ENCODE measurements at places on chromosomes 16 and 17.

- no peak for DNase-seq
Observed at GRCh38 chr16:7534749-7535148, 202.1 kb downstream of the RBFOX1 start.

DNA sequence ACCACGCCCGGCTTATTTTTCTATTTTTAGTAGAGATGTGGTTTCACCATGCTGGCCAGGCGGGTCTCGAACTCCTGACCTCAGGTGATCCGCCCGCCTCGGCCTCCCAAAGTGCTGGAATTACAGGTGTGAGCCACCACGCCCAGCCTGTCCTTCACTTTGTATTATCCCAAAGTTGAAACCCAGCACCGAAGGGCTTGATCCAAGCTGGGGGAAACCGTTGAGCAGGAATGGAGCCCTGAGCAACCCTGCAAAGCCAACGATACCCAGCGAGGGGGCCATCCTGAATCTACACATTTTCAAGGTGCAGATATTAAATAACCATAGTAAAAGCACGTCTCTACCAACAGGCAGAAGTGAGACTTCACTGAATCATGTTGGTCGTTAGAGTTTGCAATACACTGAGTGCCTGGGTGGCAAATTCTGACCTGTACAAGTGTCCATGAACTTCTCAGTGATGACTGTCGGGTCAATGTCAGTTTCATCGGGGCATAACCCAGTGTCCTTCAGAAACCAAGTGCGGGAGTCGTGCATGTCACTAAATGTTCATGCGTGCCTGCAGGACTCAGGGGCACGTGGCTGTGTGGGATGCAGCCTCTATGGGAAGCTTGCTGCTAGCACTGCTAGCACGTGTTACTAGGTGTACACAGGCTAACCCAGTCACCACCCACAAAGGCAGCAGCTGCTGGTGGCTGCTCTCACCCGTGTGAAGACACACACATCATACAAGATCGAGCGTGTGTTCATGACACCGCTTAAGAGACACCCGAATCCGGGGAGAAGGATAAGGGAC is 10.5 kb upstream of the RBFOX3 start:
- no peak for DNase-seq

DNA sequence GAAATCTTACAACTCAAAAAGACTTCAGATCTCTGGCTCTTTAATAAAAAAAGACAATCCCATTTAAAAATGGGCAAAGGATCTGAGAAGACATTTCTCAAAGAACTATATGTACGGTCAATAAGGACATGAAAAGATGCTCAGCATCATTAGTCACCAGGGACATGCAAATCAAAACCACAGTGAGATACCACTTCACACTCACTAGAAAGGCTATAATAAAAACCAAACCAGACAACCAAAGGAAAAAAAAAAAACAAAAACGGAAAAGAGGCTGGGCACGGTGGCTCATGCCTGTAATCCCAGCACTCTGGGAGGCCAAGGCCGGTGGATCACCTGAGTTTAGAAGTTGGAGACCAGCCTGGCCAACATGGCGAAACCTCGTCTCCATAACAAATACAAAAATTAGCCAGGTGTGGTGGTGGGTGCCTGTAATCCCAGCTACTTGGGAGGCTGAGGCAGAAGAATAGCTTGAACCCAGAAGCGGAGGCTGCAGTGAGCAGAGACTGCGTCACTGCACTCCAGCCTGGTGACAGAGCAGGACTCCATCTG is 1.7 kb upstream of the NPIPB7 start:
- DNase-seq: no peak

DNA sequence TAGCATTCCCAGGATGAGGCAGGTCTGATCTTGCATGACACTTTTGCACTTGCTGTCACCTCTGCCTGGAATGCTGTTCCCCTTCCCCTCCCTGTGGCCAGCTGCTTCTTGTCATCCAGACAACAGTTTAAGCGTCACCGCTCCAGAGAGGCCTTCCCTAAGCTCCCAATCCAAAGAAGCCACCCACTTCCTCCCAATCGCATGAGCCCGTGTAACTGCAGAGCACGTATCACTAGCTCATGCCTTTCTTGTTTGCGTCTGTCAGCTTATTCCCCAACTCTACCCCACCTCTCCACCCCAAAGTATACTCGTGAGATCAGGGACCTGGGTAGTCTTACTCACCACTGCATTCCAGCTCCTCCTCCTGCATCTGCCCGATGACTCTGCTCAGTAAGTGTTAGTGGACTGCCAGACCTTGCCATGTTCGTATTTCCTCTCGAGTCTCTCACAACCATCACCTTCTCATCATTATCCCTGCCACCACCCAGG is 92.8 kb downstream of the GAS7 start:
- no peak for DNase-seq

- DNase-seq: no peak
Observed at GRCh38 chr17:59941131-59941530, 23.4 kb downstream of the RNFT1 start.

- no peak for DNase-seq
Observed at GRCh38 chr17:7445619-7445968, 733 bp downstream of the CHRNB1 start.

- no peak for DNase-seq
Observed at GRCh38 chr17:38768417-38768816, 15.9 kb downstream of the PSMB3 start.

- no peak for DNase-seq
Observed at GRCh38 chr17:34623856-34624766, 44.7 kb downstream of the TMEM132E start.

DNA sequence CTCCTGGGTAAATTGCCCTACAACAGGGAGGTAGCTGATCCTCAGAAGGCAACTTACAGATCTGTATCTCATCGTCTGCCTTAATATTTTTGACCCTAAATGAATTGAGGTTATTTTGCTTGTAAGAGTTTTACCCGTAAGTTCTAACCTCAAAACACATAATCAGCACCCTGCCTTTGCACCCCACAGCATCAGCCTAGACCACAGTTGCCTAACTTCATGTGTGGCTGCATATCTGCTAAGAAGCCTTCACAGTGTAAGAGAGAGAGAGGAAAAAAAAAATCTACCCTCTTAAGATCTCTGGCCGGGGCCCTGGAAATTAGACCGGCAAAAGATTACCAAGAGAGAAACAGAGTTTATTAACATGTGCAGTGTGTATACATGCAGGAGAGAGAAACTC is 76.9 kb downstream of the ARHGAP44 start:
- DNase-seq: no peak

- no peak for DNase-seq
Observed at GRCh38 chr17:72191921-72192799, 71.3 kb downstream of the SOX9 start.

DNA sequence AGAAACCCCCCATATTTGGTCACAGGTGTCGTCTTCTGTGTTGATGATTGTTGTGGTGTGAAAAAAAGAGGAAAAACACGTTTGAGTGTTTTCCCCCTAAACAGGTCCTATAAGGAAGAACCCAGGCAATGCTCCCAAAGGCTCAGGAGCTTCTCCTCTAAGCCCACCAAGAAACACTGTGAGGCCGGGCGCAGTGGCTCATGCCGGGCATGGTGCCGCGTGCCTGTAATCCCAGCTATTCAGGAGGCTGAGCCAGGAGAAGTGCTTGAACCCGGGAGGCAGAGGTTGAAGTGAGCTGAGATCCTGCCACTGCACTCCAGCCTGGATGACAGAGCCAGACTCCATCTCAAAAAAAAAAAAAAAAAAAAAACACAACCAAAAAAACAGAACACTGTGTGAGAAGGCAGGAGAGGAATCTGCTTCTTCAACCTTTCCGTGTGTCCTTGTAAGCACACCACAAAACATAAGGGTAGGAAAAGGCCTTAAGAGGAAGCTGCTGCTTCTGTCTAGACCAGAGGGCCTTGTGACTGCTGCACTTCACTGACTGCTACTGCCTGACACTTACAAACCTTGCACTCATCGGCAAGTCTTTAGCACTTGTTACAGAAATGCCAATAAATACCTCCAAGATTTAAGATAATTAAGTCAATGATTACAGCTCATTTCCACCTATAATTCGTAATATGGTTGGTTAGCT is 9.3 kb downstream of the JPT1 start:
- no peak for DNase-seq

- DNase-seq: no peak
Observed at GRCh38 chr17:13337864-13338371, 263.8 kb downstream of the HS3ST3A1 start.

DNA sequence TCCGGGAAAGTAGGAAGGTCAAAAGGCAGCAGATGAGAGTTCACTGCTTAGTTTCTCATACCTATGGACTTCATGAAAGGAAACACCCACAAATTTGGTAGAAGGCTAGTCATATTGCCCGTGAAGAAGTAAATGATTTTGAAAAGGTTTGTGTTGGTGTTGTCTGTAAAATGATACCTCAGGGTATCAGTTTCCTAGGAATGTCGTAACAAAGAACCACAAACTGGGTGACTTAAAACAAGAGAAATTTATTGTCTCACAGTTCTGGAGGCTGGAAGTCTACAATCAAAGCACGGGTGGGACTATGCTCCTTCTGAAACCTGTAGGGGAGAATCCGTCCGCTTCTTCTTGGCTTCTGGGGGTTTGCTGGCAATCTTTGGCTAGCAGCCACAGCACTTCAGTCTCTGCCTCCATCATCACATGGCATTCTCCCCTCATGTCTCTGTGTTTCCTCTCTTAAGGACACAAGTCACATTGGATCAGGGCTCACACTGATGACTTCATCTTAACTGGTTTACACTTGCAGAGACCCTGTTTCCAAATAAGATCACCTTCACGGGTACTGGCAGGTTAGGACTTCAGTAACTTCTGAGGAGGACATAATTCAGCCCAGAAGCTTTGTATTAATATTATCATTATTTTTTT is 2.0 kb upstream of the NAE1 start:
- DNase-seq: no peak

DNA sequence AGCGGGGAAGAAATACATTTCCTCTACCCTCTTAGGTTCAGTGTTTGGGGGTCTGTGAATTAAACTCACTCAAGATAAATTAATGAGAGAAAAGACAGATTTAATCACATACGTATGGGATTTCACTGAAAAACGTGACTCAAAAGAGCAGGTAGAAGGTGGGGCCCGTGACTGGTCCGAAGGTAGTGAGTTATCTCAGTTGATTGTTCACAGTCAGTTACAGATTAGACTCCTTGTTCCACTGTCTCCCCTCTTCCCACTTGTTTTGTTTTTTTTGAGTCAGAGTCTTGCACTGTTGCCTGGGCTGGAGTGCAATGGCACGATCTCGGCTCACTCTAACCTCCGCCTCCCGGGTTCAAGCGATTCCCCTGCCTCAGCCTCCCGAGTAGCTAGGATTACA is 301.2 kb downstream of the SEC14L1 start:
- DNase-seq: no peak

All from NCI-H187 treated with DMSO at 0.1 percent for 48 hours (cell line).